ENCODE measurements at places on chromosomes 12 and 14. TPM values are rescaled to one million over a fixed set of nuclear protein-coding genes. Genes with fewer than 3 reads are reported as not detected.

Gene PAPLN
- 1.6 TPM for total RNA-seq

Gene ABCD2
- 19.6 TPM for total RNA-seq

Gene GARIN6
- not detected for total RNA-seq

Gene SERPINA9
- not detected for total RNA-seq

Gene LMO3
- not detected for total RNA-seq

Gene ACOT4
- total RNA-seq: 0.83 TPM

Gene TROAP
- total RNA-seq: 75.1 TPM

DNA sequence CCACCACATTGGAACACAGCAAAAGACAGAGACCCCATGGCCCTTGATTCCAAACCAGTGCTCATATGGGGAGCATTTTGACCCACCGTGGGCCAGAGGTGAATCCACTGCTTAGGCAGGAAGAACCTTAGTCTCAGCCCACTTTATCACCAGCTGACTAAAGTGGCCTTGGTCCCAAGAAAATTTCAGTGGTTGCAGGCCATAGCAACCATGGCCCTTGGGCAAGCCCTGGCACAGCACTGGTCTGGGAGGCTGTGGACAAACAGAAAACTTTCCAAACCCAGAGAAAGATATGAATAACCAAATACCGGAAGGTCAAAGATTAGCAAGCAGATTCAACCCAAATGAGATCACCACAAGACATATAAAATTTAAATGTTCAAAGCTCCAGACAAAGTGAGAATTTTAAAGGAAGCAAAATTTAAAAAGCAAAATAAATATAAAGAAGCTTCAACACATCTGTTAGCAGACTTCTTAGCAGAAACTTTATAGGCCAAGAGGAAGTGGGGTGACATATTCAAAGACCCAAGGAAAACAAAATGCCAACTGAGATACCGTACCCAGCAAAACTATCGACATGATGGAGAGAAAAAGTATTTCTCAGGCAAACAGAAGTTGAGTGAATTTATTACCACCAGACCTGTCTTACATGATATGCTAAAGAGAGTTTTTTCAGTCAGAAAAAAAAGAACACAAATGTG lies 7.8 kb downstream of the KLRK1 start:
- no peak for DNase-seq

DNA sequence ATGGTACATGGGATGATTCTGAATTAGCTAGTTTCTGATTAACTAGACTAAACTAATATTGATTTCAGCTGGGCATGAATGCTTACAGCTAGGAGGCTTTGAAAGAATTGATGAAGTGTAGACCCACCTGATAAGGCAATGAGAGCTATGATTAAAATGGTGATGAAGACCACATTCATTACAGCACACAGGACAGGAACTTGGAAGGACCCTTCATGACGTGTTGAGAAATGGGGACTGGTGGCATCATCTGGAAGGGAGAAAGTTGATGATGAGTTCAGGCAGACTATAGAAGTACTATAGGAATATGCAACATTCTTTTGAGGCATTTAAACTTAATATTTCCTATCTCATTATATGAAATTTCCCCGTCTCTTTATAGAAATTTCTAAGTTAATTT lies 4.5 kb downstream of the CD69 start:
- DNase-seq: no peak

- DNase-seq: no peak
Observed at GRCh38 chr12:117592588-117593305, 231.3 kb upstream of the NOS1 start.

DNA sequence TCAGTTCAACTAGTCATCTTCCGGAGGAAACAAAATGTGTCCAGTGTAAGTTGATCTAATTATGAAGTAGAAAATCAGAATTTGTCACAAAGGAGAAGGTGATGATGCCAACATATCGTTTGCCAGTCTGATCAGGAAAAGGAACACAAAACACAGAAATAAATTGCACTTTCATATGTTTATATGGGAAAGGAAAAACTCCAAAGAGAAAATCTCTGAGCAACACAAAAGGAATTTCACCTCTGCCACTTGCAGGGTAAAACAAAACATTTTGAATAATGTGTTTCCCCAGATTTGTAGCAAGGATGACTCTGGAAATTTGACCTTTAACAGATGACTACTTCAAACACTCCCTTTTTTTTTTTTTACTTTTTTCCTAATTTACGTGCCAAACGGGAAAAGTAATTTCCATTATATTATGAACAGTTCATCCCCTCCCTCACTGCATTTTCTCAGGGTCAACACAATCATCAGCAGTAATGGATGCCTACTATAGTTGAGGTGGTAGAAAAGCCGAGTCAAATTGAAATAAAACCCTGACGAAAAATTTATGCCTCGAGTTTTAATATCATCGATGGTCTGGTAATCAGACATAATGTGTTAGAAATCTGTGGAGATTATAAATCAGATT lies 25.6 kb downstream of the MGAT4C start:
- DNase-seq: no peak

DNA sequence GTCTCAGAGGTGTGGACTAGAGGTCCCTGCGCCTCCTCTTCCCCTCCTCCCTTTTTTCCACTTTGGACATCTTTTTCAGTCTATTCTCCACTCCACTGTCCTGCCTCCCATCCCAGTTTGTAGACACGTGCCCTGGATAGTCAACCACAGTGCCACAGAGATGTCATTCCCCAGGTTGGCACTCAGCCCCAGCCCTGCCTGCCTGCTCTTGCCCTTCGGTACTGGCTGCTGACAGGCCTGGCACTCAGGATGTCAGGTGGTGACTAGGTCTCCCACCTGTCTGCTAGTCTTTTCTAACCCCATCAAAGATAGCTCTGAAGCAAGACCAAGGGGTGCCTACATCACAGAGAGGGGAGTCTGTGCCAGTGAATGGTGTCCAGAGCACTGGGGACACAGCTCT lies 15.8 kb downstream of the KRT71 start:
- no peak for DNase-seq

DNA sequence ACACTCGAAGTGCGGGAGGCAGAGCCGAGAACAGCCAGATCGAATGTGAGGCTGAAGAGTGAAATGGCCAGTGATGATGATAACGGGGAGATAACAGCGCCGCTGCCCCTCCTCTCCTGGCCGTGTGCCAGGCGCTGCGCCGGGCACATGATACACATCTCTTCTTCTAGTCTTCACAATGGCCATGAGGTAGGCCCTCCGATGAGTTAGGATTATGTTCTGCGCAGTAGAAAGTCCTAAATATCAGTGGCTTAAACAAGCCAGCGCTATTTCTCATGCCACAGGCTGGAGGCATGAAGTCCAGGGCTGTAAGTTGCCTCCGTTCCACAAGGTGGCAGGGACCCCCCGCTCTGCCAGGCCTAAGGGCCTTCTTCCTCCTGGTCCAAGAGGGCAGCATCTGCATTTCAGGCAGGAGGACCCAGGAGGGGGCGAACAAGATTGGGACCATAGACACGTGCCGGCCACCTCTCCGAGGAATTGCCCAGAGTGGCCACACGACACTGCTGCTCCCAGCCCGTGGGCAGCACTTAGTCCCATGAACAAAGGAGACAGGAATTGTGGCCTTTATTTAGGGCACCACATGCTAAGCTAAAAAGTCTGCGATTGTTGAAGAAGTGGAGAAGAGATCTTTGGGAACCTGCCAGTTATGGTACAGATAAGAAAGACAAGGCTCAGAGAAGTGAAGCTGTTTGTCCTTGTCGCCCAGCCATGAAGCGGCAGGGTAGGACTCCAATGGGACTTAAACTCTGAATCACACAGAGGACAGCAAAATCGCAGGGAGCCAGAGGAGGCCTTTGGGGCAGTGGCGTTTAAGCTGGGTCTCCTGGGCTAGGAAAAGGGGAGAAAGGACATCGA lies 10.9 kb upstream of the HVCN1 start:
- DNase-seq: no peak

GRCh38 chr12:49086116-49086515 lies 8.5 kb downstream of the DHH start:
- no peak for DNase-seq

DNA sequence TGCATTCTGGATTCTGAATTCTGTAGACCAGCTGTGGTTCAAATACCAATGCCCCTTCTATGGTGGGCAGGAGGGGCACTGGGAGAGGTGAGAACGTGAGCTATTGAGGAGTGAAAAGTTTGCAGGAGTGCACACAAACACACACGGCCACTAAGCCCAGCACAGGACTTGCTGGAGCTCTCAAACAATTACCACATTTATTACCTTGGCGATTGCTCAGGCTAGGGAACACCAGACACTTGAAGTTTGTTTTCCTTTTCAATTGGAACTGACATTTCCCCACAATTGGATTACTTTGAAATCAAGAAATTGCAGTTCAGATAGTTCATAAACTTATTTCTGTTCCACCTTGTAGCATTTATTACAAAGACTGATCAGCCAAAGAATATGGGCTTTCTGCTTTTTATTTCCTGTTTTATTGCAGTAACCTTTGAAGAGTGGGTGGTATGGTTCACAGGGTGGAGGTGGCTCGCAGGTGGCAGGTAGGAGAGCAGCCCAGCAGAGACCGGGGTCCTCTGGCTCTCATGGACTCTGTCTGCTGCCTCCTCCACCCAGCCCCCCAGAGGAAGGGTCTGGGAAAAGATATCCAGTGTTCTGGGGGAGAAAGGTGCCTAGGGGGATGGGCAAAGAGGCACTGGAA lies 429.8 kb upstream of the CCDC196 start:
- DNase-seq: no peak

GRCh38 chr12:76967181-76967885 lies 88.5 kb upstream of the CSRP2 start:
- DNase-seq: no peak

- no peak for DNase-seq
Observed at GRCh38 chr12:75389061-75389460, 1.8 kb upstream of the GLIPR1L2 start.

DNA sequence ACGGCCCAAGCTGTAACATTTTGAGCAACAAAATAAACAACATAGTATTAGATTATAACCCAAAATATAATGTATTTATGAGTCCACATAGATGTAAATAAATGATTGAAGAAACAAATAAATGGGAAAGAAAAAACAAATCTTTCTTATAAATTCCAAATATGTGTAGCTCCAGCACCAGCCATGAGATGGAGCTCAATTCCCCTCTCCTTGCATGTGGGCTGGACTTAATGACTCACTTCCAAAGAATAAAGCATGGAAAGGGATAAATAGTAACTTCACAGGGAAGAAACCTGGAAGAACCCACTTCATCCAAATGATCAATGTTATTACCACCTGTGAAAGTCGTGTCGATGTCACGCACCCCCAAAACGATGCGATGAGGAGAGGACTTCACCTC lies 158.8 kb downstream of the RPAP3 start:
- DNase-seq: no peak

- DNase-seq: no peak
Observed at GRCh38 chr12:64752032-64752431, 7.2 kb downstream of the GNS start.

GRCh38 chr14:104933746-104934733 lies 9.4 kb downstream of the PLD4 start:
- DNase-seq: no peak

All from activated CD4-positive, alpha-beta memory T cell treated with anti-CD3 and anti-CD28 coated beads, Interleukin-2, amount 10 ng/mL, durations not matched to agents 7 days and 5 days (primary cell).